ENCODE measurements at places on chromosomes 16 and 17. TPM values are rescaled to one million over a fixed set of nuclear protein-coding genes. Genes with fewer than 3 reads are reported as not detected.

GRCh38 chr17:68035523-68036303 lies at the start of gene KPNA2:
Gene KPNA2, plus strand, starts transcription at chr17:68035735. Its CDS starts 1,398 bp downstream, at chr17:68037133.
- DNase-seq = peak; percentile 90

DNA sequence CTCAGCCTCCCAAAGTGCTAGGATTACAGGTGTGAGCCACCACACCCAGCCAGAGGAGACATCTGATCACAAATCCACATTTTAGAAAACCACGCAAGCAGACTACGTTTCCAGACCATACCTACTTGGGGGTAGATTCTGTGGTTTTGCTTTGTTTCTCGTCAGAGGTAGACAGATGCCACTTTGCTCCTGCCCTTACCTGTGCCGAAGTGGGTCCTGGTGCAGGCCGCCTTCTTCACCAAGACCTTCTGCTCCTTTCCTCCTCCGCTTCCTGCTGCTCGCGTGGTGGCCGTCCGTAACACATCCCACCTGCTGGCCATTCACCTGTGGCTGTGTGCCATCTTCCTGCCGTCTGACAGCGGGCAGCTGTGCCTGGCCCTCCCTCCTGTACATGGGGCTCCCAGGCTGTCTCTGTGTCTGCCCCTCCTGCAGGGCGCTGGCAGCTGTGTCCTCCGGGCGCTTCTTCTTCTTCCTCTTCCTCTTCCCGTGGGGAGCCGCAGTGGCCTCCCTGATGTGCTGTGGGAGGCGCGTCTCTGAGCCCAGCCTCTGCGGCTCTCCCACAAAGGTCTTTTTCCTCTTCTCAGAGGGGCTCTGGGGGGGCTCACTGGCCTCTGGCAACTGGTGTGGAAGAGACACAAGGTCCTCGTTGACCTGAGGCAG lies 21.2 kb upstream of the CYTH1 start:
- DNase-seq = no peak

MEFV gene
- not detected for total RNA-seq

DNA sequence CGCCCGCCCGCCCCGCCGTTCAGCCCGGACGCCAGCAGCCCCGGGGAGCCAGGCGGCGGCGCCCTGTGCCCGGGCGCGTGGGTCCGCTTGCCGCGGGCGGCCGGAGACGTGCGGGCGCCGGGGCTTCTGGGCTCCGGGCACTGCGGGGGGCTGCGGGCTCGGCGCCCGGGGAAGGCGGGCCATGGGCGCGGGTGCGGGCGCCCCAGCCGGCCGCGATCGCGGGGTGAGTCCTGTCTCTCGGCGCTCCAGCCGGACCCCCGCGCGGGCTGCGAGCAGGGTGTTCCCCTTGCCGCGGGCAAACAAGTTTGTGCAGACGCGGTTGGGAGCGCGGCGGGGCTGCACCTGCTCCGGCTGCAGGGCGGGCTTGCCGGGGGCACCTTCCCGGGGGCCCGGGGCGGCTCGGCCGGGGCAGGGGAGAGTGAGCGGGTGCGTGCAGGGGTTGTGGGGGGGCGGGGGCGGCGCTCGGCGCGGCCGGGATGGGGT lies 292 bp downstream of the WSCD1 start:
- DNase-seq = no peak

- no peak for DNase-seq
Measured at GRCh38 chr17:48795444-48796162, 21.4 kb downstream of the TTLL6 start.

TMIGD1 gene
- total RNA-seq = not detected

BICDL2 gene
- total RNA-seq = 0.13 TPM

KRTAP4-9 gene
- total RNA-seq = not detected

DNA sequence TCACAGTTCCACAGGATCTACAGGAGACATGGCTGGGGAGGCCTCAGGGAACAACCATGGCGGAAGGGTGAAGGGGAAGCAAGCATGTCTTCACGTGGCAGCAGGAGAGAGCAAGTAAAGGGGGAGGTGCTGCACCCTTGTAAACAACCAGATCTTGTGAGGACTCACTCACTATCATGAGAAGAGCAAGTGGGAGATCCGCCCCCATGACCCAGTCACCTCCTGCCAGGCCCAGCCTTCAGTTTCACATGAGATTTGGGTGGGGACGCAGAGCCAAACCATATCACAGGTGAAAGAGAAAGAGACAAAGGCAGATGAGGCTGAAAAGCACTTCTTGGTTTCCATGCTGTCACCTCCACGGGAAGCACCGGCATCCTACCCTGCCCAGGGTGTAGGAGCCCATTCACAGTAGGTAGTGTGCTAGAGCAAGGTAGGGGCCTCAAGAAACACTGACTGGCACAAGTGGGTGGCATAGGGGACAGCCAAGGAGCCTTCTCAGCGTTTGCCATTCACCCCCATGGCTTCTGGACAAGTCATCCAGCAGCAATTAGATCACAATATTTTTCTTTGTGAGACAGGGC lies 6.6 kb downstream of the NARF start:
- DNase-seq = no peak

DNA sequence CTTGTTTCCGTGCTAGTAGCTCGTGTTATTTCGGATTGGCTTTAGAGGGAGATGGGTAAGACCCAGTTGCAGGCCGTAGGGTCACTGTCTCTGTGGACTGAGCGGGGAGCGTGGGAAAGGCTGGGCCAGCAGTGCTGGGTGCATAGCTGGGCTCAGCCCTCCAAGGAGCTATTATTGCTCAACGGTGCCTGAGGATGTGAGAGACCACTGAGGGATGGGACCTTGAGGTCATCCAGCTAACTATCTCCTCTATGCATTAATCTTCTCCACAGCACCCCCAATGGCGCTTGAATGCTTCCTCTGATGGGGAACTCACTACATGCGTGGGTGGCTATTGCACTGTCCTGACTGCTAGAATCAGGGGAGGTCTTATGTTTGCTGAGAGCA lies 126.1 kb upstream of the FOXF1 start:
- no peak for DNase-seq

DNA sequence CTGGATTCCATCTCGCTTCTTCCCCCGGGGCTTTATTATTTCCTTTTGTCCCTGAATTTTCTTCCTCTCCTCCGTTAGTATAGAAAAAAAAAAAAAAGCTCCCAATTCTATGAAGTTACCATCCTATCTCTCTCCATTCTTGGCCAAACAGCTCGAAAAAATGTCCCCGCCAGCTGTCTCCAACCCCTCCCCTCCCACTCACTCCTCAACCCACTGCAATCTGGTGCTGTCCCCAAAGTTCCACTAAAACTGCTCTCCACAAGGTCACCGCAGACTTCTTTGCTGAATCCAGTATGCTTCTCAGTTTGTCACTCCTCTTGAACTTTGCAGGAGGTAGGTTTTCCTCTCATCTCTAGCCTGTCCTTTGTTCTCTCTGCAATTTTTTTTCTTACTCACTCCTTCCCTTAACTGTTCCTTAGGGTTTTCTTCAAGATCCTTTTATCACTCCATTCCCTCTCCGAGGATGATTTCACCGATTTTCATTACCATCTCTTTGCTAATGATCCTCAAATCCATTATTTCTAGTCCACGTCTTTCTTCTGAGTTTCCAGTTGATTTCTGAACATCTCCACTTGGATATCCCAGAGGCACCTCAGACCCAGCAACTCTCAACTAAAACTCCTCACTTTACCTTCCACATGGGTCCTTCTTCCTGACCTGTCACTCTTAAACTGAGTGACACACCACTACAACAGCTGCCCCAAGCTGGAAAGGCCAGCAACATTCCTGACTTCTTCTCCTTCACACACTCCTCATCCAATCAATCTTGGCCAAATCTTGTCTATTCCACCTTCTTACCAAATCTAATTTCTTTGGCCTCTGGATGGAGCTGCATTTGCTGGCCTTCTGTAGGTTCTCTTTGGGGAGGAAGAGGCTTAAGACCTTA lies 1.5 kb upstream of the SUMO2 start:
- DNase-seq = no peak

AOC2 gene
- total RNA-seq = 6.2 TPM
